ENCODE measurements at places on chromosomes 11 and 22. TPM values are rescaled to one million over a fixed set of nuclear protein-coding genes. Genes with fewer than 3 reads are reported as not detected.

DNA sequence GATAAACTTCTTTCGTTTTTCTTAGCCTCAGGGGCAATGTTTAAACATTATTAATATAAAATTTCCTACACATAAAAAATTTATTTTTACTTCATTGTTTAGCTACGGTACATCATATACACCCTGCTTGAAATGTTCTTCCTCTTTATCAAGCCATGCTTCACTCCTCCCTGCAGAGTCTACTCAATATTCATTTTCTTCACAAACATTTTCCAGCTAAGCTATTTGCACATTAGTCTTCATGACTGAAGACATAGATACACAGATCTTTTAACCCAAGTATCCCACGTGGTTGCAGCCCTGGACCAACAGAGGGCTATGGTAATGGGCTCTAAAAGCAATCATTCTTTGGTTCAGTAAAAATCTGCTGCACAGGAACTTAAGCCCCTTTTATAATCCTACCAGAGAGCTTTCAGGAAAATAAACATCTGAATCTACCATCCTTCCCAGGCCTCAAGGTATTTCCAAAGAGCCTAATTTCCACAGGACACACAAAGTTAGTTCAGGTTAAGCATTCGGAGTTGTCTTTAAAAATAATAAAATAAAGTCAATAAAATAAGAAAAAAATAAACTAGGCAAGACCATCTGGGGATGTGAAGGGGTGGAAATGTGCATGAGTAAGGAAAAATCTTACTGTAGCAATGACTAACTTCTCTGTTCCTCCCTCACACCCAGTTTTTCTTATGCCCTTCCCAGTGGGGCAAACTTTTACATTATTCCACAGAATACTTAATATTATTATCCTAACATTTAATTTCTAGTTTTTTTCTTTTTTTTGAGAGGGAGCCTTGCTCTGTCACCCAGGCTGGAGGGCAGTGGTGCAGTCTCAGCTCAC, 21.6 kb upstream of the OR6X1 start:
- DNase-seq, result no peak

DNA sequence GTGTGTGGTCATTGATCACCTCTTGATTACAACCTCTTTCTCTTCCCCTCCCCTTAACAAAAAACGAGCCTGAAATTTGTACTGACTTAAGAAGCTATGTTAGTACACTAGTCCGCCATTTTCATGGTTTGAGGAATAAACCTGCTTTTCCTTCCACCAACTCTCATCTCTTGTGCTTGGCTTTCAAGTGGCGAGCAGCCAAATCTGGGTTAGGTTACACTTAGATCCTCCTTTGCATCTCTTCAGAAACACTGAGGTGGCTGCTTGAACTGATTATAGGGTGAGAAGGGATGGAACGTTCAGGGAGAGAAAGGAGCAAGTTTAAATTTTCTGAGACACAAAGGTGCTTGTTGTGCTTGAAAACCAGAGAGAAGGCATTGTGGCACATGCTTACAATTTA, 2171.4 kb downstream of the LRRC4C start:
- DNase-seq, result no peak

DNA sequence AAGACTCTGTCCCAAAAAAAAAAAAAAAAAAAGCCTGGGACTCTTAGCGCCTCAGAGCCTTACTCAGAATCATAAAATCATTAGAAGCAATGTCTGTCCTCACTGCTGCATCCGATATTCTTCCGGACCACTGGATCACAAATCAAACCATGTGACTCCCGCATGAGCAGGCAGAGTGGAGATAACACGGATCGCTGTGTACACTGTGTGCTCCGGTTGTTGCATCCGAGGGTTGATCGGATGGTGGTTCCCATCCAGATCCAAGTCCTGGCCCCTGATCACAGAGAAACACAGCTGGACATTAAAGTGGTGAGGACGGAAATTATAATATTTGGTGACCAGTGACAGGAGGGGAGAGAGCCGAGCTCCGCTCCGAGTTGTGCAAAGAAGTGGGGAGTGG, 9.7 kb upstream of the TXNRD2 start:
- DNase-seq, result no peak

- no peak for DNase-seq
Measured at GRCh38 chr11:29842061-29842460, 174.8 kb downstream of the KCNA4 start.

GRCh38 chr11:96337541-96338431, 5.2 kb downstream of the MAML2 start:
- DNase-seq, result no peak

Gene AAMDC
- total RNA-seq, result 22.4 TPM

DNA sequence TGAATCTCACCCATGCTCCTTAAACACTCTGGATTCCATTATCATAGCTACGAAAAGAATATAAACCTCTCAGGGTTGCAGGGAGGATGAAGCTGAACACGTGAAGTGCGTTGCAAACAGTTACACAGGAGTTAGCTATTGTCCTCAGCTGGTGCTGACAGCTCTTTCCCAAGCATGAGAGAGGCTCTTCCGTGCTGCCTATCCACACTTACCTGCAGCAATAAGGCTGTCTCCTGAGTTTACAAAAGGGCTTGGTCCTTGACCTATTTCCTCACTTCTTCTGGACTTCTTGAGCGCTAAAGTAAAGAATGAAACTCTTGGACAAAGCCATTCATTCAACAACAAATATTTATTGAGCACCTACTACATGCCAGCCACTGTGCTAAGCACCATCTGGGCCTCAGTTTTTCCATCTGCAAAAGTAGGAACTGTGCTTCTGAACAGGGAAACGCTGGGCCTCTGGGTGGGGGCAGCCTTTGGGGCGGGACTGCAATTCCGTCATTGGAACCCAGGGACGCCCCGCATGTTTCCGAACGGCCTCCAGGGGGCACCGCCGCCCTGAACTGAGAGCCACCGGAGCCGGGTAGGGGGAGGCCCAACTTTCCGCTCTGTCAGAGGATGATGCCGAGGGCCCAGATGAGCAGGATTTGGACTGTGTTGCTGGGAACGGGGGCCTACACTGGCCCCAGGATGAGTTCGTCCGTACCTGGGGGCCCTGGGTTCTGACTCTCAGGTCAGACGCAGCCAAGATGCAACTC, 651 bp upstream of the ARL2 start:
- DNase-seq, result peak; percentile 86

DNA sequence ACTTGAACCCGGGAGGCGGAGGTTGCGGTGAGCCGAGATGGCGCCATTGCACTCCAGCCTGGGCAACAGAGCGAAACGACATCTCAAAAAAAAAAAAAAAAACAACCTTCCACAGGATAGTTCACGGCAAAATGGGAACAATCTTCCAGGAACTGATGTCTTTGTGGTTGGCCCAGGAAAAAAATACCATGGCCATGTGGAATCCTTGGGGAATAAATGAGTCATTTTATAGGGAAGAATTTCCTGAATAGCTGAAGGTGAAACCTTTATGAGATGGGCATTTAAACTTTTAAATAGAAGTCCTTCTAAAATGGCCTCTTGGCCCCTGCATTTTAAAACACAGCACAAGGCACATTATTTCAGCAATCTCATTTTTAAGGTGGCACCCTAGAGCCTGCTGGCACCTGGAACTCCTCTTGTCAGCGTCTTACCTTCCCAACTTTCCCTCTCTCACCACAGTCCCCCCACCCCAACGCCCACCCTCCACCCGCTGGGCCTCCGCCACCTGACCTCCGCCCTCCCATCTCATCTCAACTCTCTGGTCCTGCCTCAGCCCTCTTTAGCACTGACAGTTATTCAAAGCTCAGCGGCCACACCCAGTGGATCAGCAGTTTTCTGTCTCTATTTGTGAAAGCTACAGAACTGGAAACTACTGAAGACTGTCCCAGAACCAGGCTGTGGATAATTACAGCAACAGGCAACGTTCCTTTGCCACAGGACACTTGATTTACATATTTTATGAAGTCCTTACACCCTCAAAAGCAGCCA, 43.1 kb downstream of the SCGB1A1 start:
- DNase-seq, result no peak

DNA sequence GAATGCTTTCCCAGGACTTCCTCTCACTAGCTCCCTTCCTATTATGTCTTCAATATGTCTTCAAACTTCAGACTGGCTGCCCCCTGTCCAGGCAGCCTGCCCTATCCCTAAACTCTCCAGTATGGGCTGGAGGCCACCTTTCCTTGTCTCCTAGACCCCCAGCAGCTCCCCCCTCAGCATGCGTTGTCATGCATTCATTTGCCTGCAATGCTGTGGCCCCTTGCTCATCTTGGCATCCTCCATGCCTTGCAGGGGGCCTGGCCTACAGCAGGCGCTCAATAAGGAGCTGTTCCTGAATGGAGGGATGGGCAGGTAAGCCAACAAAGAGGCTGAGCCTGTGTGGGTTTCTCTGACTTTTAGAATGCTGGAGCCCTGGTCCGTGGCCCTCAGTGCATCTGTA, 16.4 kb upstream of the ARAP1 start:
- DNase-seq, result no peak

- no peak for DNase-seq
Measured at GRCh38 chr11:124867700-124868099, 2.5 kb downstream of the ROBO3 start.

DNA sequence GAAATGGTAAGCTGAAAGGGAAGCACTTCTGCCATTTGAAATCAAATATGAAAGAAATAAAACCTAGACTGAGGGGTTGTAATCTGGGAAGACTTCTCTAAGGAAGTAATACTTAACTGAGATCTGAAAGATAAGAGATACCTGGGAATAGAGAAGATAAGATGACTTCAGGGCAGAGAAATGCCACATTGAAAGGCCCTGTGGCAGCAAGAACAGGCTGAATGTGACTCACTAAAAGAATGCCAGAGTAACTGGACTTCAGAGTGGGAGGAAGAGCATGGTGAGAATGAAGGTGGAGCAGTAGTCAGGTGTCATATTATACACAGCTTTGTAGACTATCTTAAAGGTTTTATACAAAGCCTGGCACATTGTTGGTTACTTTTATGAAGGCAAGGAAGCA, 17.6 kb downstream of the CALCA start:
- DNase-seq, result no peak

Gene SMIM35
- not detected for total RNA-seq

Gene APOA1
- 0.80 TPM for total RNA-seq

DNA sequence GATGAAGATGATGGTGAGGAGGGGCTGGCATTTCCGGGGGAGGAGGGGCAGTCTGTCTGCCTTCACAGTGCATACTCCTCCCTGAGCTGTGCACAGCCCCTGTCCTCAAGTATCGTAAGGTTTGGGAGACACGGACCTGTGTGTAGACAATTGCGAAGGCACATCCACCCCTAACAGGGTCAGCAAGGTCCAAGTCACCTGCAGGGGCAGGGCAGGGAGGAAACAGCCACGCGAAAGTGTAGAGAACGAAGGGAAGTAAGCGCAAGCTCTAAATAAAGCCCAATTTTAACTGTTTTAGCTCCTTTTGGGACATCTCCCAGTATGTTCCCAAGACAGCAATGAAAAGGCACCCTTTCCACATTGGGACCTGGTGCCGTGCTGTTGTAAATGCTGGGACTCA, 448.2 kb downstream of the TBC1D22A start:
- DNase-seq, result no peak

DNA sequence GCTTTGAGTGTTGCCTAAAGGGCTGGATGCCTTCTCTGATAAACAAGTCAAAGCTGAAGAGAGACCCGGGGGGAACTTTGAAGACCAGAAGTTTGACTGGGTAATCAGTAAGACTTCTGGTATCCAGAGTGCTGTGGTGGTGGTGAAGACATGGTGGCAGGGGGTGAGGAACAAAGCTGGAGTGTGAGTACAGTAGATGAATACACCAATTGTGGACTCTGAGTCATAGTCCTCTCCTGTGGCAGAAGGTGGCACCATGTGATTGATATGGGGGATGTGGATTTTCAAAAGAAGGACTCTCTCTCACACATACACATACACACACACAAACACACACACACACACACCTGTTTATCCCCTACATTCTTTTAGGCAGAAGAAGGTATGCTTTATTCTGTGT, 12.3 kb downstream of the MS4A6A start:
- no peak for DNase-seq

Gene NAALADL1
- total RNA-seq, result 0.35 TPM

GRCh38 chr11:130118636-130119387, 40.8 kb upstream of the ST14 start:
- no peak for DNase-seq

DNA sequence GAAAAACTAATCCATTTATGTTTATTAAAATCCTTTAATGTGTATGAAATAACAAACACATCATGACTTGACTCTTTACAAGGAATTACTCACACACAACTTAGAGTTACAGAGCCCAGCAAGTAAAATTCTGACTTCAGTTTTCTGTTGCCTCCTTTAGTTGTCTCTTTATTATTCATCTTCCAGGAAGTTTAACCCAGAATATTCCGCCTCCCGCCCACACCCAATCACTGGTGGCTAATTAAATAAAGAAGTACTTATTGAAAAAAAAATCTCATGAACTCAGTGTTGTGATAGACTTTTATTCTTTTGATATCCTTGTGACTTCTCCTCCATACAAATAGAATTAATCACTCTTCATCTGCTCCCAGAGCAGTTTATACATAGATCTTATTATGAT, 61.9 kb downstream of the MUC15 start:
- DNase-seq, result no peak

Gene SYCE3
- total RNA-seq, result not detected

DNA sequence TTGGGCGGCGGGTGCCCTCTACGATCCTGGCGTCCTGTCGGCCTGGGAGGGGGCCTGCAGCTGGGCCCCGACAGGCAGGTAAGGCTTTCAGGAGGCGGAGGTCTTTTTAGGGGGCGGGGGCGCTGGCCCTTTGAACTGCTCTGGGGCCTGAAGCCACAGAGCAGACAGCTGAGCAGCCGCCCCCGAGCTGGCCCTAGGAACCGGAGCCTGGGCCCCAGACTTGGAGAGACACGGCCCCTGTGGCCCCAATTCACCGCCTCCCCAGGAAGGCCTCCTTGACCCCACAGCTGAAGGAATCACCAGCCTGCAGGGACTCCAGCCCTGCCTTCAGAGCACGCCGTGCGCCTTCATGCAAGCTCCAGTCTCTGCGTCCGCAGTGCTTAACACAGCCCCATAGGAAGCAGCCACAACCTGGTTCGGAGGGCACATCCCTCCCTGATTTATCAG, 618 bp upstream of the CERK start:
- no peak for DNase-seq

DNA sequence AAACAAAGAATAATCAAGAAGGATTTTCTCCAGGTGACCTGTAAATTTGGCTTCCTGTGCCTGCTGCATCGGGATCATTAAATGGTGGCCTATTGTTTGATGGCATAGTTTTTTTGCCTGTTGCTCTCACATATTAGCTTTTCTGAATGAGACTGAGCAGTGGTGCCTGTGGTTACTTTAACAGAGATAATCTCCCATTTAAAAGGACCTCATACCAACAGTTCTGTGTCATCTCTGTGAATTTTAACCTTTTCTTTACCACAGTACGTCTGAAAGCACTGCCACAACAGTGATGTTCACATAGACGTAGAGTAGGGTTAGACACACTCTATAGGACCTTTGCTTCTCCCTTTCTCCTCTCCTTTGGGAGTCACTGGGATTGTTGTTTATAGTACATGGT, 22.9 kb upstream of the RCE1 start:
- no peak for DNase-seq

Gene OR52H1
- not detected for total RNA-seq

DNA sequence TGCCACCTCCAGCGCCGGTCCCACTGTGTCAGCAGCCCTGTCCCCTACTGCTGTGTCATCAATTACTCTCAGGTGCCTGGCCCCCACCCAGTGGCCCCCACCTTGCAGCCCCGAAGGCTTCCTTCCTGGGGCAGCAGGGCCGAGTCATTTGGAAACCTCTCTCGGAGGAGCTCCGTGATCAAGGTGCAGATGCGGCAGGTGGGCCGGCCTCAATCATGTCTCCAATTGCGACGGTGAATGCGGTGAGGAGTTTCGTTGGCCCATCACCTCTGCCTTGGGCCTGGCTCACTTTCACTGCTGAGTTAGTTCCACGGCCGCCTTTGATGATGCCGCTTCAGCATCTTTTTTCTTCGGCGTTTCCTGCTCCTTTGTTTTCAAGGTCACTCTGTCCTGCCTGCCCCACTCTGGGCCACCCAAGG, 11.3 kb upstream of the CXCR5 start:
- DNase-seq, result no peak
